ENCODE measurements at places on chromosomes 2 and 18. TPM values are rescaled to one million over a fixed set of nuclear protein-coding genes. Genes with fewer than 3 reads are reported as not detected.

DNA sequence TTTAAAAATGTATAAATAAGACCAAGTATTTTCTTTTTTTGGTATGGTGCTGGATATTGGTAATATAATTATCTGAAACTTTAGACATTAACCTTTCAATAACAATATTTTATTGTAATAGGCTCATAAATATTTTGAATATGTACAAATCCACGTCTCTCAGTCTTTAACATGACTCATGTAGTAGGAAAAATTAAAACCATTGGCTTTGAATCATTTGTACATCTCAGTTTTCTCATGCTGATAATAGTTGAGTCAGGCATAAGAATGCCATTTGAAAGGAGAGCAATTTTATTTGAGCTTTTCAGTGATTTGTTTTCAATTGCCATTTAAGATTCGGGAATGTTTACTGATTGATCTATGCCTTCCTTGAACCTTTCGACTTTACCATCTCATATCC is 364.8 kb downstream of the TGIF1 start:
- DNase-seq = peak; percentile 68

Gene FHOD3
- 8.8 TPM for total RNA-seq

DNA sequence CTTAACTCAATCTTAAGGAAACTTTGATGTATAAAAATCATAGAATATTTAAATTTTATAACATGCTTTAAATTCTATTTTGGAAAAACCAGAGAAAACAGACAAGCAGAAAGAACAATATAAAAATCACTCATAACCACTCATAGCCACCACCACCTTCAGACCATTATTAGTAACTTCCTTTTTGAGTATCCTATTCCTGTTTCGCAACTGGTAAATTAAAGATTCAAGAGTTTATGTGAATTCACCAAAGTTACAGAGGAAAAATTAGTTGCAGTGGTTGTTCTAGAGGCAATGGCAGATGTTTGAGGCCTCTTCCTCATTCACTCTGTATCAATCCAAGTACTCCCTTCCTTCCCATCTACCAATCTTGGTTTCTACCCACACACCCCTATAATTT is 49.3 kb upstream of the PROKR1 start:
- DNase-seq = peak; percentile 35

DNA sequence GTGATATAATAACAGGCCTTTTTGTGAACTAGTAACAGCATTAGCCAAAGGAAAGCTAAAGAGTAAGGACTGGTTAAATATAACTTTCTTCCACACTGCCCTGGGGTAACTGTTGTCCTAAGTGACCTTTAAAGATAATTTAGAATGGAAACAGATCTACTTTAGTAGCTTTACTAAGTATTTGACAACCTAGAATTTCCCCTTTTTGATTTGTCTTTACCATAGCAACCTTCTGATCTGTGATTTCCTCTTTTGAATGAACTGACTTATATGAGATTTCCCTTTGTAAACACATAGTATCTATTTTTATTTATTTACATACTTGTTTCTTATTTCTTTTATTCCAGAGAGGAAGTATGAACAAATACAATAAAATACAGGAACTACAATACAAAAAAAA is 10.5 kb upstream of the KLF7 start:
- DNase-seq = no peak

GRCh38 chr2:31386172-31386571 is 28.4 kb downstream of the XDH start:
- no peak for DNase-seq

DNA sequence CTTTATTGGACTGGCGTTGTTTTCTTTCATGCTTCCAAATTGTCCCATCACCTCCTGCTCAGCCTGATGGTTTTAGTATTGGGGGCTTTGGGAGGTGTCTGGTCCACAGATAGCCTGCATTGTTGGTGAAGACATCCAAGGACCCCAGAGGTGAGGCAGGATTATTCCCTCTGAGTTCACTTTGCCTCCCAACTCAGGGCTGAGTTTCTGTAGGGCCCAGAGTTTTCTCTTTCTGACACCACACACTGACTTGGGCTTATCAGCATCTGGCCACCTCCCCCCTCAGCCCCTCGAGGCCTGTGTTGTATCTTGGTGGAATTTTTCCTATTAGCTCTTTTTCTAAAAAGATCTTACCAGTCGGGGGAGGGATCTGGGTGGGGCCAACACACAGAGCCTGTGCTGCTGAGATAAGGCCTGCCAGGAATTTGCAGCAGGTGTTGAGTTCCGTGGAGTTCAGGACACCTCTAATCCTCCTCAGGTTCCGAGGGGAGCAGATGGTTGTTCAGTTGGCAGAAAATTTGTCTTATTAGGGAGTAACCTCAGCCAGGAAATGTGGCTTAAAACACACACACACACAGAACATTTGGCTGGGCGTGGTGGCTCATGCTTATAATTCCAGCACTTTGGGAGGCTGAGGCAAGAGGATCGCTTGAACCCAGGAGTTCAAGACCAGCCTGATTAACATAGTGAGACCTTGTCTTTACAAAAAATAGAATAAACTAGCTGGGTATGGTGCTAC is 7.3 kb downstream of the EMILIN2 start:
- no peak for DNase-seq

GRCh38 chr2:119028327-119029174 is 86.6 kb downstream of the MARCO start:
- DNase-seq = peak; percentile 44

DNA sequence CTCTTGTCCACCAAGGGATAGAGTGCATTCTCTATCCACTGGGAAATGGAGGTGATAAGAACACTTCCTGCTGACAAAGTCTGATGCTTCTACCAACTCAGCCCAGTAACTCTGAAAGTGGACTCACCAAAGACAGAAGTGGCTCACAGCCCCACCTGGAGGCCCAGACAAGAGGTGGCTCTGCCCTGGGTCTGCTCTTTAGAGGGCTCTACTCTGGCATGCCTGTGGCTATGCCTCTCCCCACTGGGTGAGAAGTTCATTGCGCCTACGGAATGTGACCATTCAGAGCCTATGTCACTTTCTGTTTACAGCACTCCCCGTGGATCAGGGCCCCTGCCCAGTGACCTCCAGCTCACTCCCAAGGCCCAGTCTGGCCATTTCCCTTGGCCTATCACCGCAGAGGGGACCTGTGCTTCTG is 13.5 kb upstream of the XDH start:
- peak; percentile 65 for DNase-seq

DNA sequence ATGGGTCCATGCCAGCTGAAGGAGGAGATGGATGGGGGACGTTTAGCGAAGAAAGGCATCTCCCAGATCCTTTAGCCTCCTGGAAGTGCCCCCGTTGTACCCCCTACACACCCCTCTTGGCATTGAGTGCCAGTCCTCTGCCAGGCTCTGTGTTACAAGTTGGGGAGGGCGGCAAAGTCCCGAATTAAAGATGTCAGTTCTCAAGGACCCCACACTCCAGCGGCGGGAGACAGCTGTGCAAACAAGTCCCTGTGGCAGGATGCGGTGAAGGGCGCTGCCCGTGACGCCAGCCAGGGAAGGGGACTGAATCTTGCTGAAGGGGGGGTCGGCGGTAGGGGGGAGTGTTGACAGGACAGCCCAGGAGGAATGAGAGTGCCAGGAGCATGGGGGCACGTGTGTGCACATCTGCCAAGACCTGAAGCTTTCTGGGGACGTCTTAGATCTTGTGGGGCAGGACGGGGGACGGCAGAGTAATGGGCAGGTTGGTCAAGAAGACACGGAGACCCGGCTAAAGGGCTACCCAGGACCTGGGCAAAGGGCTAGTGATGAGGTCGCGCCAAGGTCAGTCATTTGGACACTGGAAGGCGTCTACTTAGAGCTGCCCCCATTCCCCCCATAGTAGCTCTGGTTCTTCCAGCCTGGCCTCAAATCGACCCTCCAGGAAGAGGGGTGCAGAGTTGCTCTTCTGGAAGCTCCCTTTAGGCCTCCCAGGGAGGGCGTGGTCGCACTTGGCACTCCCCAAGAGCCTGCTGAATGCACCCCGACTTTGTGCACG is 2.8 kb upstream of the CTDSP1 start:
- peak; percentile 64 for DNase-seq

- DNase-seq = peak; percentile 76
Measured at GRCh38 chr2:131682122-131682944, 154.6 kb downstream of the CCDC74A start.

- DNase-seq = no peak
Measured at GRCh38 chr2:135093670-135094330, 41.7 kb downstream of the RAB3GAP1 start.

Gene STAT4
- 12.3 TPM for total RNA-seq

Gene MC5R
- not detected for total RNA-seq

DNA sequence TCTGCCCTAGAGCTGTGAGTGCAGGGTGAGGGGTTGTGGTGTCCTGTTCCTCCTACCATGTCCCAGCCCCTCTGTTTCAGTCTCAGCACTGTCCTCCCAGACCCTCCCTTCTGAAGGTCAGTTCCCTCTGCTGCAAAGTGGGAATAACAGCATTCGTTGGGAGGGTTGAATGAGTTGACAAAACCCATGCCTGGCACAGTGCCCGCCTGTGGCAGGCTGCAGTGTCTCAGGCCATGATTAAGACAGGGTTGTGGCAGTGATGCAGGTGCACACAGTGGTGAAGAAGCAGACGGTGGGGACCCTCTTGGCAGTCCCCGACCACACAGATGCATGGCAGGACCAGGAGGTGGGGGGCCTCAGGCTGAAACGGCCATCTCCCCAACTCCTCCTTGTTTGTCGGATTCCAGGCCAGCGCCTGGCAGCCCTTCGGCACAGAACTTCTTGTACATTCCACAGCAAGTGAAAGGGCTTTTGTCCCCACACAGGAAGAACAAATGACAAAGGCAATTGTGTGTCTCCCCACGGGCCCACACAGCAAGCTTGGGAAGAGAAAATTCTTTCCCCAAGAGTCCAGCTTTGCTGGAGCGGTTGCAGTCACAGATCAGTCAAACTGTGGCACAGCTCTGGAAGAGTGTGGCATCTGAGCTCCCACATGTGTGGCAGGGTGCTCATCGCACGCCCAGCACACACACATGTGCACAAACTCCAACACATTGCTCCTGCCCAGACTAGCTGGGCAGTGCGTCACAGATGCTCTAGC is 92.0 kb upstream of the MSH2 start:
- no peak for DNase-seq

DNA sequence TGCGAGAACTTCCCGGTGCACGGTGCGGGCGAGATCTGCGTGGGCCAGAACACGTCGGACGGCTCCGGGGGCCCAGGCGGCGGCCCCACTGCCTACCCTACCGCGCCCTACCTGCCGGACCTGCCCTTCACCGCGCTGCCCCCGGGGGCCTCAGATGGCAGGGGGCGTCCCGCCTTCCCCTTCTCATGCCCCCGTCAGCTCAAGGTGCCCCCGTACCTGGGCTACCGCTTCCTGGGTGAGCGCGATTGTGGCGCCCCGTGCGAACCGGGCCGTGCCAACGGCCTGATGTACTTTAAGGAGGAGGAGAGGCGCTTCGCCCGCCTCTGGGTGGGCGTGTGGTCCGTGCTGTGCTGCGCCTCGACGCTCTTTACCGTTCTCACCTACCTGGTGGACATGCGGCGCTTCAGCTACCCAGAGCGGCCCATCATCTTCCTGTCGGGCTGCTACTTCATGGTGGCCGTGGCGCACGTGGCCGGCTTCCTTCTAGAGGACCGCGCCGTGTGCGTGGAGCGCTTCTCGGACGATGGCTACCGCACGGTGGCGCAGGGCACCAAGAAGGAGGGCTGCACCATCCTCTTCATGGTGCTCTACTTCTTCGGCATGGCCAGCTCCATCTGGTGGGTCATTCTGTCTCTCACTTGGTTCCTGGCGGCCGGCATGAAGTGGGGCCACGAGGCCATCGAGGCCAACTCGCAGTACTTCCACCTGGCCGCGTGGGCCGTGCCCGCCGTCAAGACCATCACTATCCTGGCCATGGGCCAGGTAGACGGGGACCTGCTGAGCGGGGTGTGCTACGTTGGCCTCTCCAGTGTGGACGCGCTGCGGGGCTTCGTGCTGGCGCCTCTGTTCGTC is 1.7 kb downstream of the FZD7 start:
- DNase-seq = no peak

GRCh38 chr2:220057916-220058315 is 430.5 kb downstream of the SLC4A3 start:
- DNase-seq = no peak

- peak; percentile 33 for DNase-seq
Measured at GRCh38 chr2:161049559-161049958, 110.7 kb upstream of the TANK start.

- DNase-seq = no peak
Measured at GRCh38 chr2:77144772-77145171, 377.4 kb downstream of the LRRTM4 start.

- no peak for DNase-seq
Measured at GRCh38 chr2:85180322-85181133, 47.3 kb downstream of the TCF7L1 start.

Gene PLCD4
- 1.2 TPM for total RNA-seq

Gene MEP1B
- total RNA-seq = not detected

Gene SLC11A1
- 0.51 TPM for total RNA-seq

DNA sequence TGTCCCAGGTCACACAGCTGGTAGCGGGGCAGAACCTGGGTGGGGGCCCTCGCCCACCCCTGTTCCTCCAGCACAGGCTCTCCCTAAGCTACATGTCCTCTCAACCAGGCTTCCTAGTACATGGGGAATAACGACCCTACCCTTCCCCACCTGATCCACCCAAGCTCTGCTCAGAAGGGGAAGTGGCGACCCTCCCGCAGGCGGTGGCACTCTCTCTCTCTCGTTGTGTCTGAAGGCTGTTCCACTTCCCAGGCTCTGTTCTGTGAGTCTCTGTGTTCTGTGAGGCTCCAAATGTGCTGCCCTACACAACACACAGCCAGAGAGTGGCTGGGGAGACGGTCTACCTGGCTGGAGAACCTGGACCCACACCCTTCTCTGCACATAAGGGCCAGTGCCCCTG is 135.8 kb downstream of the COPS8 start:
- DNase-seq = no peak

DNA sequence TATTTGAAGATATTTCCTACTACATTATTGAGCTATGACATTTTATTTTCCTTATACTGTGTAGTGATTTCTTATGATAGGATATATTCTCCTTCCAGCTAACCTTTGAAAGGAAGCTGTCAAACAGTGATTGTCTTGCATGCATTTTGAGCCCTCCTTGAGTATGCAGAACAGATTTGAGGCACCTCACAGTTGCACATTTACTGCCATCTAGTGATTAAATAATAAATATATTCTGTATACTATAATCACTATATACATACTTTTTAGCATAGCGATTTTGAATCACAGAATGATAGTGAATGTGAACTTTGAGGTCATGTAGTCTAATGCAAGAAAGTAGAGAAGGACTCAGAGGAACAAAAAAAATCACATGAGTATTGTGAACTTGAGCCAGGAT is 268.4 kb upstream of the CDH19 start:
- peak; percentile 49 for DNase-seq

- DNase-seq = no peak
Measured at GRCh38 chr2:44480068-44480467, 118.3 kb downstream of the CAMKMT start.

Gene PPM1G
- total RNA-seq = 143 TPM

- DNase-seq = peak; percentile 10
Measured at GRCh38 chr2:237616734-237617586, 10.4 kb upstream of the LRRFIP1 start.

- no peak for DNase-seq
Measured at GRCh38 chr2:226725126-226725860, 74.3 kb downstream of the IRS1 start.
